ENCODE measurements at places on chromosomes 16 and 17. TPM values are rescaled to one million over a fixed set of nuclear protein-coding genes. Genes with fewer than 3 reads are reported as not detected.

The ITGB4 gene
- 8.0 TPM for polyA plus RNA-seq

The KCNAB3 gene
- polyA plus RNA-seq = 1.7 TPM

The MAP3K14 gene
- 5.9 TPM for polyA plus RNA-seq

The MYL11 gene
- not detected for polyA plus RNA-seq

The WNT3 gene
- 0.67 TPM for polyA plus RNA-seq

The NLRC3 gene
- 0.86 TPM for polyA plus RNA-seq

The PRAC2 gene
- not detected for polyA plus RNA-seq

The ASPA gene
- polyA plus RNA-seq = 0.61 TPM

The PPP1R27 gene
- 0.58 TPM for polyA plus RNA-seq

The TBC1D3D gene
- 1.1 TPM for polyA plus RNA-seq

The WNT9B gene
- polyA plus RNA-seq = 0.34 TPM

The TEKT5 gene
- polyA plus RNA-seq = not detected

The RUNDC3A gene
- not detected for polyA plus RNA-seq

The MARVELD3 gene
- polyA plus RNA-seq = 13.1 TPM

The GRAP gene
- polyA plus RNA-seq = 7.3 TPM

The FOXN1 gene
- 0.03 TPM for polyA plus RNA-seq

The NPEPPS gene
- polyA plus RNA-seq = 47.3 TPM

The NOG gene
- polyA plus RNA-seq = 0.14 TPM

The KRT26 gene
- not detected for polyA plus RNA-seq

The ALOX12B gene
- polyA plus RNA-seq = not detected

The ITGAL gene
- 1.2 TPM for polyA plus RNA-seq

The G6PC3 gene
- polyA plus RNA-seq = 39.5 TPM

The SALL1 gene
- polyA plus RNA-seq = 0.12 TPM

The RASL10B gene
- polyA plus RNA-seq = 5.6 TPM

The C16orf89 gene
- 6.8 TPM for polyA plus RNA-seq

The JMJD8 gene
- polyA plus RNA-seq = 44.9 TPM

The AIPL1 gene
- not detected for polyA plus RNA-seq

The KRT9 gene
- polyA plus RNA-seq = not detected

The HS3ST3B1 gene
- 0.95 TPM for polyA plus RNA-seq

The KRTAP3-1 gene
- not detected for polyA plus RNA-seq

The TNP2 gene
- not detected for polyA plus RNA-seq

The HID1 gene
- polyA plus RNA-seq = 26.3 TPM

The GLIS2 gene
- polyA plus RNA-seq = 6.2 TPM

The WFIKKN1 gene
- 0.67 TPM for polyA plus RNA-seq

Measured in adipose tissue (tissue), 3 donors.